ENCODE measurements at places on chromosomes 16 and 17. TPM values are rescaled to one million over a fixed set of nuclear protein-coding genes. Genes with fewer than 3 reads are reported as not detected.

TMEM100 gene
- total RNA-seq, result not detected

EPX gene
- total RNA-seq, result not detected

CRYBA1 gene
- total RNA-seq, result not detected

TK1 gene
- total RNA-seq, result not detected

CALB2 gene
- not detected for total RNA-seq

GP1BA gene
- not detected for total RNA-seq

GP2 gene
- not detected for total RNA-seq

DHX40 gene
- 29.9 TPM for total RNA-seq

TBC1D3I gene
- total RNA-seq, result 1.3 TPM

KCTD11 gene
- 4.3 TPM for total RNA-seq

TSPAN10 gene
- 1.2 TPM for total RNA-seq

GAST gene
- total RNA-seq, result not detected

P2RX5 gene
- total RNA-seq, result 13.8 TPM

NMT1 gene
- total RNA-seq, result 126 TPM

KPNB1 gene
- total RNA-seq, result 268 TPM

SLC5A10 gene
- not detected for total RNA-seq

HOXB6 gene
- 0.38 TPM for total RNA-seq

STAC2 gene
- total RNA-seq, result not detected

LITAF gene
- total RNA-seq, result 157 TPM

KRT14 gene
- not detected for total RNA-seq

DRC3 gene
- total RNA-seq, result 0.67 TPM

SLC16A5 gene
- total RNA-seq, result 13.9 TPM

C17orf50 gene
- not detected for total RNA-seq

GAS7 gene
- 5.2 TPM for total RNA-seq

KRT36 gene
- total RNA-seq, result not detected

LGALS9B gene
- total RNA-seq, result not detected

PDK2 gene
- total RNA-seq, result 40.6 TPM

ZNF267 gene
- total RNA-seq, result 47.4 TPM

MYO1D gene
- total RNA-seq, result 12.7 TPM

YPEL2 gene
- 42.4 TPM for total RNA-seq

PPP1R27 gene
- not detected for total RNA-seq

KRTAP4-4 gene
- not detected for total RNA-seq

NECAB2 gene
- total RNA-seq, result not detected

SPATA32 gene
- total RNA-seq, result 0.41 TPM

CCL17 gene
- total RNA-seq, result not detected

ACSM2A gene
- total RNA-seq, result not detected

FGF11 gene
- 2.7 TPM for total RNA-seq

KCNG4 gene
- total RNA-seq, result not detected

MAFG gene
- 16.0 TPM for total RNA-seq

CCDC144A gene
- total RNA-seq, result 9.9 TPM

NSMCE1 gene
- 66.6 TPM for total RNA-seq

KRTAP17-1 gene
- total RNA-seq, result not detected

PRR29 gene
- 1.0 TPM for total RNA-seq

VKORC1 gene
- 51.3 TPM for total RNA-seq

PABPN1L gene
- not detected for total RNA-seq

EVPL gene
- not detected for total RNA-seq

SKA2 gene
- 19.6 TPM for total RNA-seq

HP gene
- total RNA-seq, result not detected

TAOK1 gene
- total RNA-seq, result 71.2 TPM

SMYD4 gene
- total RNA-seq, result 31.5 TPM

PRSS8 gene
- total RNA-seq, result not detected

TMEM106A gene
- total RNA-seq, result 12.8 TPM

UMOD gene
- not detected for total RNA-seq

Data from CD4-positive, alpha-beta memory T cell (primary cell).